ENCODE measurements at places on chromosomes 1 and 21.

DNA sequence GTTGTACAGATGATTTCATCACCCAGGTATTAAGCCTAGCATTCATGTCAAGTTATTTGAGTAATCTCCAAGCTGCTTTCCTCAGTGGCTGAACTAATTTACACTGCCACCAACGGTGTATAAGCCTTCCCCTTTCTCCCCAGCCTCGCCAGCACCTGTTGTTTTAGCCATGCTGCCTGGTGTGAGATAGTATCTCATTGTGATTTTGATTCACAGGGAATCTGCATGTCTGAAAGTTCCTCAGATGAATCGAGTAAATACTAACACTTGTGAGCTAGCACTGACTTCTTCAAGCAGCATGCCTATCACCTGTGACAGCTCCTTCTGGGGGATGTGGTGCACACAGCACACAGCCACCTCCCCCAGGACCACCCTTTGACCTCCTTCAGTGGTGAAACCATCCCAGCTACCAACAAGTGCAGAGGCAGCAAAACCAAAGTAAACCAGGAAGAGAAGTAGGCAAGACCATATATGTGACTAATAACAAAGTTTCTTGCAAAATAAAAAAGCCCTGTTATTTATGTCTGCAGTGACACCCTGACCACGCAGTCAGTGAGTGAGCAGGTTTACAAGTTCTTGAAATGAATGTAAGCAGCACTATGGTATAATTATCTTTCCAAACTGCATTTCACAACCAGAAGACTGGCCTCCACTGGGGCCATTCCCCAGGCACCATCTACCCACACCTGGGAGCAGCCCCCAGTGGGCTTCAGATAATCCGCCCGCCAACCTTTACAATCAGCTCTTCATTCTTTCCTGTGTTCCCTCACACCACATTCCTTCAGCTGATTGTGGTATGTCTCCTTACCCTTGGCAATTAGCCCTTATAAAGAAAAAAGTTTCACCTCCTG is 173.8 kb downstream of the ETS2 start:
- H3K27me3 ChIP-seq, result no peaks in the 10 kb centered on the region
- no peak overlapping the region for H3K4me3 ChIP-seq
- H3K27ac ChIP-seq, result peak overlapping the region; percentile 82
- peaks cover 63% of the 10 kb centered on the region for H3K4me1 ChIP-seq
- peaks cover 4% of the 10 kb centered on the region for H3K36me3 ChIP-seq

- H3K4me3 ChIP-seq, result peak overlapping the region; percentile 87
- DNase-seq, result no peak
- peaks cover 74% of the 10 kb centered on the region for H3K27me3 ChIP-seq
- no peaks in the 10 kb centered on the region for H3K36me3 ChIP-seq
- peak overlapping the region; percentile 59 for H3K27ac ChIP-seq
These were observed 243 bp downstream of the C1orf21 start for GRCh38 chr1:184387069-184387475.

DNA sequence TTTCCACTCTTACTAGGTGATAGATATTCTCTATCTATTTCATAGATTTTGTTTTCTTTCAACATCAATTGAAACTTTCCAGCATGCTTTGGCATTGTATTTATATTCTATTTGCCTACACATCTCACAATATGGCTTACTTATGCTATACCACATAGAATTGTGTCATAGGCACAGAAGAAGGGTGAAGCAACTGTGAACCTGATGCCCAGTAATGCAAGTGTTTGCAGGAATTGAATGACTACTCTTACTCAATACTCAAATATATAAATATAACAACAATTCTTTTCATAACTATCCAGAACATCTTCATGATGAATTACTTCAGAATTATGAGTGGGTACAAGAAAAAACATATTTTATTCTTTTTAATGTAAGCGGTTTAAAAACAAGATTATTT is 165.9 kb downstream of the PTBP2 start:
- H3K4me3 ChIP-seq, result no peak overlapping the region
- no peaks in the 10 kb centered on the region for H3K4me1 ChIP-seq
- DNase-seq, result no peak
- H3K27me3 ChIP-seq, result no peaks in the 10 kb centered on the region
- H3K27ac ChIP-seq, result no peak overlapping the region

- H3K4me1 ChIP-seq, result peaks cover 20% of the 10 kb centered on the region
- peaks cover 40% of the 10 kb centered on the region for H3K27me3 ChIP-seq
- no peak overlapping the region for H3K4me3 ChIP-seq
These were observed 12.8 kb downstream of the BCAN start for GRCh38 chr1:156654700-156655099.

- no peak overlapping the region for H3K4me3 ChIP-seq
- H3K27ac ChIP-seq, result no peak overlapping the region
- no peaks in the 10 kb centered on the region for H3K27me3 ChIP-seq
These were observed 5.4 kb downstream of the TRIM62 start for GRCh38 chr1:33176362-33176850.

- H3K27me3 ChIP-seq, result no peaks in the 10 kb centered on the region
- peaks cover 44% of the 10 kb centered on the region for H3K4me1 ChIP-seq
- peak overlapping the region; percentile 4 for H3K27ac ChIP-seq
- DNase-seq, result no peak
These were observed 25.1 kb upstream of the ZNF648 start for GRCh38 chr1:182086620-182087019.

DNA sequence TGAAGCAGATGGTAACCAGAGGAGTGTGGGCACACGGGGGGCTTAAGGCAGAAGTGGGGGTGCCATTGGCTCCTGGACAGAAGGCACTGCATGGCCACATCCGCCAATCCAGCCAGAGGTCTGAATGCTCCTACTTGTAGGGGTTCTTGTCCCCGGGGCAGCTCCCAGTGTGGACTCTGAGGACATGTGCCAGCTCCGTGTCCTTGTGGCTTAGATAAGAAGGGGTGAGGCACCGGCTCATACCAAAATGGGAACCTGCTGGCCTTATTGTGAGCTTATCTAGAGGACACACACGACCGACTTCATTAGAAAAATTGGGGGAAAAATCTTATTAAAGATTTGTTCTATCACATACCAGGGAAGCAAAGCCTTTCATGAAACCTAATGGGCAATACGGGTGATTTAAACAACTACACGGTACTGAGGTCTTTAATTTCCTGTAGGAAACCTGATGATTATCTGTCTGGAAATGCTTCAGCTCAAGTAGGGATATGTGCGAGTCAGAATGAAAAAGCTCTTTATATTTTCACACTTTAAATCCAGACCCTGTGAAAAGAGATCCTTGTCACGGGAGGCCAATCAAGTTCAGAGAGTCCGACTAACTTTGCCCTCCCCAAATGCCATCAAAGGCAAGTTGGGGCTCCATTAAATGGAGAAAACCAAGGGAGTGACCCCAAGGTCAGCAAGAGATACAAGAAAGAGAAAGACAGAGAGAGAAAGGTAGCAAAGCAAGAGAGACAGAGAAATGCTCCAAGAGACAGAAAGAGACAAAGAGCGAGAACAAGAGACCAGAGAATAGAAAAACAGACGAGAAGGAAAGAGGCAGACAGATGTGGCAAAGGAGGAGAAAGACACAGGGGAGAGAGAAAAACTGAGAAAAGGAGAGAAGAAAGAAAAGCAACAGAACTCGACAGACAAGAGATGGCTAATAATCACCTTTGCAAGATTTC is 14.1 kb upstream of the KCNN3 start:
- DNase-seq, result no peak
- H3K4me1 ChIP-seq, result peaks cover 27% of the 10 kb centered on the region
- H3K27me3 ChIP-seq, result peaks cover 1% of the 10 kb centered on the region
- no peak overlapping the region for H3K4me3 ChIP-seq
- no peaks in the 10 kb centered on the region for H3K36me3 ChIP-seq

DNA sequence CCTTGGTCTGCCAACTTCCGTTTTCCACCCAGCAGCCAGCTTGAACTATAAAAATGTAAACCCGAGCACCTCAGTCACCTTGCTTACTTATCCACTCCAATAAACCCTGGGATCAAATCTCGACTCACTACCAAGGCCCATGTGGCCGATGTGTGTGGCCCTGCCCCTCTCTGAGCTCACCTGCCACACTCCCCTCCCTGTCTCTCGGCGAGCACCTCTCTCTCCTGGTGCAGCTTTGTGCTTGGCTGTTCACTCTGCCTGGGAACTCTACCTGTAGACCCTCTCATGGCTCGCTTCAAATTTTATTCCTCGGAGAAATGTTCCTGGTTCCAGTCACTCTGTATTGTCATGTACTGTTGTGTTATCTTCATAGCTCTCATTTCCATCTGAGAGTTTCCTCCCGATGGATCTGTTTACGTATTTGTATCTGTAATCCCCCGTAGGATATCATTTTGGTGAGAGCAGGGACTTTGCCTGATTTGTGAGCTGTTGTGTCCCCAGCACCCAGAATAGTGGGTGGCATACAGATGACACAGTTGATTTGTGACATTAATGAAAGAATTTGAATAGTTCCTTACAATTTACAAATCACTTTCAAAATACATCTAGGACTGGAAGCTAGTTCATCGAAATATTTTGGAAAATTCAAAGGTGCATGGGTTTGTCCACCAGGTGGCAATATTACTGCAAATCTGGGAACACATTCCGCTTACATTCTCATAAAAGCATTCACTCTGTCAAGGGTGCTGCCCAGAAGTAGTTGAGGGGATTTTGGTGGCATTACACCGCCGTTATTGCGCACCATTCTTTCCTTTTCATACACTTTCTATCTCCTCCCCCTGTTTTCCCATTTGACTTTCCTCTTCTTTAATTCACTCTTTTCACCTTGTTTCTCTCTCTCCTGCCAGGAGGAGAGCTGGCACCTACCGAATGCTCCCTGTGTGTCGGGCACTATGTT is 95.3 kb downstream of the ABCA4 start:
- no peaks in the 10 kb centered on the region for H3K36me3 ChIP-seq
- peaks cover 16% of the 10 kb centered on the region for H3K27me3 ChIP-seq
- no peak overlapping the region for H3K27ac ChIP-seq
- peaks cover 5% of the 10 kb centered on the region for H3K4me1 ChIP-seq

GRCh38 chr1:232667778-232668165 is 37.8 kb upstream of the SIPA1L2 start:
- H3K27ac ChIP-seq, result no peak overlapping the region
- no peak overlapping the region for H3K4me3 ChIP-seq
- H3K4me1 ChIP-seq, result peaks cover 6% of the 10 kb centered on the region
- no peak for DNase-seq
- H3K27me3 ChIP-seq, result peaks cover 23% of the 10 kb centered on the region

DNA sequence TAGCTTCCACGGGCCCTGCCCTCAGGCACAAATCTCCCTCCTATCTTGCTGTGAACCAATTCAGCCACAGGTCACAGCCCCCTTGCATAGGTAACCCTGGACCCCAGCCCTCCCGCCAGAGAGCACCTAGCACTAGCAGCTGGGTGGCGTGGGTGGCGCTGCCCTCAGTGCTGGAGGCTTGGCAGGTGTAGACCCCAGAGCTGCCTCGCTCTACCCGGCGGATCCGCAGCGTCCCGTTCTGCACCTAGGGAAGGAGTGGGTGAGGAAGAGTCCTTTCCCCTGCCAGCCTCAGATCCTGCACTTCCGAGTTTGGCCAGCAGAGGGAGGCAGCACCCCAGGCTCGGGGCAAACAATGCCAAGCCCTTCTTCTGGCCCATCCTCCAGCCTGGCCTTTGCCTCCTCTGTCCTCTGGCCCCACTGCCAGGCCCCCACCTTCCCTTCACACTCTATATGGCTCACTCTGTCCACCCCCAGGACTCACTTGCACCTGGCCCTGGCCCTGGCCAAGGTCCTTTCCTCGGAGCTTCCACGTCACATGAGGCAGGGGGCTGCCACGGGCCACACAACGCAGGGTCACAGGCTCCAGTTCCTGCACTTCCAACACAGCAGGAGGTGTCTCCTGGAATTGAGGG is 9.0 kb downstream of the IGSF9 start:
- H3K4me3 ChIP-seq, result no peak overlapping the region
- no peak overlapping the region for H3K27ac ChIP-seq
- no peaks in the 10 kb centered on the region for H3K36me3 ChIP-seq
- peaks cover 16% of the 10 kb centered on the region for H3K27me3 ChIP-seq

DNA sequence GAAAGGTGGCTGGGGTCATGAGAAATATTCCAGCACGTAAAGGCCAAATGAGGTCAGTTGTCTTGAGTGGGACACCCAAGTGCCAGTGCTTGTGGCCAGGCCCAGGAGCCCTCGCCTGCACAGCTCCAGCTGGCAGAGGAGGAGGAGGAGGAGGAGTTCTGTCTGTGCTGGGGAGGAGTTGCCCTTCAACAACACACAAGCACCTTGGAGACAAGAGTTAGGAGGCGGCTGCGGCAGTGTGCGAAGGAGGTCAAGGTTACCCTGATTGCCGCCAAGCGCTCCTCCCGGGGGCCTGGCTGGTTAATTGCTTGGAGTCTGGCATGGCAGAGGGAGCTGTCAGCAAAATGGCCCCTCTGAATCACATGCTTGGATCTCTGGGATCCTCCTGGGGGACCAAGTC is 45.1 kb downstream of the GRIK3 start:
- DNase-seq, result no peak
- H3K36me3 ChIP-seq, result no peaks in the 10 kb centered on the region
- H3K27ac ChIP-seq, result no peak overlapping the region
- no peaks in the 10 kb centered on the region for H3K4me1 ChIP-seq

- H3K4me3 ChIP-seq, result no peak overlapping the region
- DNase-seq, result no peak
- H3K4me1 ChIP-seq, result peaks cover 3% of the 10 kb centered on the region
These were observed 4.2 kb upstream of the STXBP3 start for GRCh38 chr1:108742253-108742652.

- H3K4me3 ChIP-seq, result no peak overlapping the region
- no peak for DNase-seq
- H3K27me3 ChIP-seq, result peaks cover 3% of the 10 kb centered on the region
- H3K27ac ChIP-seq, result no peak overlapping the region
- H3K36me3 ChIP-seq, result no peaks in the 10 kb centered on the region
These were observed 47.8 kb upstream of the SRSF10 start for GRCh38 chr1:24027838-24028468.

DNA sequence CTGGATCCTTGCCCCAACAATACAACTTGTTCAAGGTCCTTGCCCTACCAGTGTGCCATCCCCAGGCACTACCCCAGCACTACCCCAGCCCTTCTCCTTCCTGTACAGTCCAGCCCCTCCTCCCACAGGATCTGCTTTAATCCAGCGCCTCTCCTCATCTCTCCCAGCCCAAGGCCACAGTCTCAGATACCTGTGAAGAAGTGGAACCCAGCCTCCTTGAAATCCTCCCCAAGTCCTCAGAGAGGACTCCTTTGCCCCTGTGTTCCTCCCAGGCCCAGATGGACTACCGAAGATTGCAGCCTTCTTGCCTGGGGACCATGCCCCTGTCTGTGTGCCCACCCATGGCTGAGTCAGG is 6.5 kb upstream of the CDC20 start:
- no peak overlapping the region for H3K27ac ChIP-seq
- H3K27me3 ChIP-seq, result no peaks in the 10 kb centered on the region
- no peak overlapping the region for H3K4me3 ChIP-seq
- peaks cover 8% of the 10 kb centered on the region for H3K36me3 ChIP-seq
- DNase-seq, result no peak
- H3K4me1 ChIP-seq, result peaks cover 15% of the 10 kb centered on the region
